ENCODE measurements at places on chromosomes 3 and 15.

- DNase-seq: no peak
These were observed 141.7 kb downstream of the NR1D2 start for GRCh38 chr3:24086617-24087404.

DNA sequence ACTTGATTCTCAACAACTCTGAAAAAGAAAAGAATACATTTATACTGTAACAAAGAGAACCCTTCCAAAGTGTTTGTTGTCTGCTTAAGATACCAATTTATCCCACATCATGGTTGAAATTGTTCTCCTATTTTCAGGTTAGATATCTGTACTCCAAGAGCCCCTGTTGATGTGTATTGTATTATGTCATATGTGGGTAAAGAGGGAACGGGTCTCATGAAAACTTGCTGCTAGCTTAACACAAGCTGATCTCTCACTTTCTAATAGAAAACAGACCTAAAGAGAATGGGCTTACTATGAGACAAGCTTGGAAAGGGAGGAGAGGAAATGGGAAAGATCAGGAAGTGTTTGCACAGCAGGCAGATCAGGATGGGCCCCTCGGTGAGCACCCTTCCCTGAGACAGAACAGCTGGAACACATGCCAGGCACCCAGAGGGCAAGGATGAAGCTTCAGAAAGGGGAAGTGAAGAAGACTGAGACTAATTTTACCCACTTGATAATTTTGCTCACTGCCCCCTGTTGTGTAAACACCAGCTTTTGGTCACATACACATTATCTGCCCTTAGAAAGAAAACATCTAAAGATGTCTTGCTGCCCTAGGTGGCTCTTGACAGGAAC lies 747.9 kb upstream of the CCDC54 start:
- DNase-seq: no peak

- DNase-seq: no peak
These were observed 7.5 kb downstream of the PSTPIP1 start for GRCh38 chr15:77002436-77002835.

DNA sequence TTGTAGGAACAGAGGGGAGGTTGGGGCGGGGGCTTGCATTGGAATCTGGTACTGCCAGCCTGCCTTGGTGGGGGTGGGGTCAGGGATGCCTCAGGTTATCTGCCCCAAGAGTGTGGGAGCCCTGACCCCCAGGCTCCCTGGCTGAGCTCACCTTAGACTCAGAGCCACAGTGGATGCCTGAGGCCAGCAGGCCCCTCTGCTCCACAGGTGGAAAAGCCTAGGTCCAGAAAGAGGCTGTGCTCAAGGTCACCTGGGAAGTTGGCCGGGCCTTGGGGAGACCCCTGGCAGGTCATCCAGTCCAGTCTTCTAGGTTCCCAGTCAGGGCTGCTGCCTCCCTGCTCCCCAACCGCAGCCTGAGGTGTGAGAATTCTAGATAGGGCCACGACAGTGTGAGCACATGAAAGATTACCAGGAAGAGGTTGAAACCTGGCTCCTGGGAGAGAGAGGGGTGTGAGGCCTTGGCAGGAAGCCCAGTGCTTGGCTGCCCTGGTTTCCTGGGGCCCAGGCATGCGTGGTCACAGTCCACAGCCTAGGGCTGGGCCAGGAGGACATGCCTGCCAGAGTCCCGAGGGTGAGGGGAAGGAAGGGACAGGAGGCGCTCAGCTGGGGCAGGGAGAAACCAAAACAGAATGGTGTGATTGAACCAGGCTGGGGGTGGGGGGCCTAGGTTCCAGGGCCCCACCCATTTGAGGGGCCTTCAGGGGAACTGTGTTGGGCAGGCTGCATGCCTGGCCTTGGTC lies 4.9 kb downstream of the HDAC11 start:
- DNase-seq: no peak

- DNase-seq: no peak
These were observed 21.9 kb downstream of the TSC22D2 start for GRCh38 chr3:150429767-150430671.

GRCh38 chr3:106819440-106819839 lies 557.8 kb upstream of the CCDC54 start:
- no peak for DNase-seq

DNA sequence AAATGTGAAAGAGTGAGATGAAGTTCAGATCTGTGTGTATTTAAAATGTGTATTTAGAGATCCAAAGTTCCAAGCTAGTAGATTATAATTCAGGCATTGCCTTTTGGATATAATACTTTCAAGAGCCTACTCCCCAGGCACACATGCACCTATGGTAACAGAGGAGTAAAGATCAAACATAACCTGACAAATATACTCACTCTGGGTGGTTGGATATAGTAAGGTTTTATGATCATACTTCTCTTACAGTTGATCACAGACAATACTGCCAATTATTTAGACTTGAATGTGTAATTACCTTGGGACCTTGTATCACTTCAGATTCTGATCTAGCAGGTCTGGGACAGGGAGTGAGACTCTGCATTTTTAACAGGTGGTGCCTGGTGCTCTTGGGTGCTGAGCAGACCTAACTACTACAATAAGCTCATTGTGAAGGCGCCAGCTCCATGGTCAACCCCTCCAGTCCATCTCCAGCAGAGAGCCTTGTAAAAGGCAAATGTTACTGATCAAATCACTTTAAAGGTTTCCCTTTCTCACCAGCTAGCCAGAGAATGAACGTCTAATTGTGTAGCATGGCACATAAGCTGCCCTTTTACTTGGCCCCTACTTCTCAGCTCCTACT lies 55.5 kb downstream of the NBEAL2 start:
- DNase-seq: no peak

DNA sequence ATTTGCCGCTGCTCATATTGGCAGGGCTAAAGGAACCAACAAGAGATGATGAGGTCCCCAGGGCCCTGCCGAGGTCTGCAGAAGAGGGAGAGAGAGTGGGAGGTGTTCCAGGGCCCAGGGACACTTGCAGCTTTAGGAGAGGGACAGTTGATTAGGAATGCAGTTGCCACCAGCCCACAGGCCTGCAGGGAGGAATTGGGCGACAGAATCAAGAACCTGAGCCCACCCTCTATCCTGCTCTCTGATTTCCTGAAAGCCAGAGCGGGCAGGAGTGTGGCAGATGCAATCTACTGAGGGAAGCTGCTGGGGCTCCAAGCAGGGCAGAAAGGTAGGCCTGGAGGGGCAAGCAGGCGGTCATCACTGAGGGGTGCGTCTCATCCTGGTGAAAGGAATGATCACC lies 12.1 kb upstream of the PRR23E start:
- DNase-seq: no peak

- peak; percentile 66 for DNase-seq
These were observed 643 bp downstream of the ABCC5 start for GRCh38 chr3:184016811-184017671.

DNA sequence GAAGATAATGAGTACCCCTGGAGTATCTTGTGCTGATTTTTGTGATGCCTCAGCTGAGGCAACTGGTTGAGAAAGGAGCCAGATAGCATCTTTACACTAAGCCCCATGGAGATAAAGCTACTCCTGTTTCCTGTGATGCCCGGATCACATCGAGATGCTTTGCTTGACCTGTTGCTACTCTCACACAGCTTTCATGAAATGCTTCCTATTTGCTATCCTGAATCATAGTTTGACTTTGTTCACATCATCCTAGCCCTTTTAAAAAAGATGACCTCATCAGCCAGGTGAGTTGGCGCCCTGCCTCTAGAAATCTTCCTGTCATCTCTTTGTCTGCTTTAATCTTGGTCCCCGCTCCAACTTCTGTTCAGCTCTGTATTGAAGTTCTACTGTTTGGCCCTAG lies 409.6 kb upstream of the TBL1XR1 start:
- no peak for DNase-seq

DNA sequence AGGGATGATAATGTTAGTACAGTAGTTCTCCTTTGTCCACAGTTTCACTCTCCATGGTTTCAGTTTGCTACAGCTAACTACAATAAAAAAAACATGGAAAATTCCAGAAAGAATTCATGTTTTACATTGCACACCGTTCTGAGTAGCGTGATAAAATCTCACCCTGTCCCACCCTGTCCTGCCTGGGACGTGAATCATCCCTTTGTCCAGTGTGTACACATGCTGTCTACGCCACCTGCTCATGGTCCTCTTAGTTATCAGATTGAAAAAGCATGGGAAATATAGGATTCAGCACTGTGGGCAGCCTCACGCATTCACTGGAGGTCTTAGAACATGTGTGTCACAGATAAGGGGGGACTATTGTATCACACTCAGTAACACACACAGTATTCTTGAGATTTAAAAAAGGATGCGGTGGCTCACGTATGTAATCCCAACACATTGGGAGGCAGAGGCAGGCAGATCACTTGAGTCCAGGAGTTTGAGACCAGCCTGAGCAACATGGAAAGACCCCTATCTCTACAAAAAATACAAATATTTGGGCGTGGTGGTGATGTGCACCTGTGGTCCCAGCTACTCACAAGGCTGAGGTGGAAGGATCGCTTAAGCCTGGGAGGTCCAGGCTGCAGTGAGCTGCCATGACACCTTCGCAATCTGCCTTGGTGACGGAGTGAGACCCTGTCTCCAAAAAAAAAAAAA lies 8.7 kb upstream of the FLNB start:
- no peak for DNase-seq

DNA sequence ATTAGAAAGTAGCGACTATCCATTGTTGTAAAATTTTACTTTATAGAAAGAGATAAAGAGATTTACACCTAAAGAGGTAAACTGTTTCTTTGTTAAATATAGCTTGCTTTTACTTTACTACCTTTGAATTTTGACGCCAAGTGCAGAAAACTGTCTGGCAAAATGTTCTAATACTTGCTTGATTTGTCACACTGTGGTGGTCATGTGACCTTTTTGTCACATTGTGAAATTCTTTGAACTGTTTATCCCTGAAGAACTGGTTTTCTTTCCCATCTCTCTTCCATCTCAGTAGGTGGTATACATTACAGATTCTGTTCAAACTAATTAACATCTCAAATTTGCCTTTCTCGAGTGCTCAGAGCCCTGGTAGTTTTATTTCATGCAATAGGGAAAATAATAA lies 327.4 kb downstream of the NAALADL2 start:
- DNase-seq: no peak

- no peak for DNase-seq
These were observed 219.3 kb upstream of the KBTBD8 start for GRCh38 chr3:66778777-66779176.

DNA sequence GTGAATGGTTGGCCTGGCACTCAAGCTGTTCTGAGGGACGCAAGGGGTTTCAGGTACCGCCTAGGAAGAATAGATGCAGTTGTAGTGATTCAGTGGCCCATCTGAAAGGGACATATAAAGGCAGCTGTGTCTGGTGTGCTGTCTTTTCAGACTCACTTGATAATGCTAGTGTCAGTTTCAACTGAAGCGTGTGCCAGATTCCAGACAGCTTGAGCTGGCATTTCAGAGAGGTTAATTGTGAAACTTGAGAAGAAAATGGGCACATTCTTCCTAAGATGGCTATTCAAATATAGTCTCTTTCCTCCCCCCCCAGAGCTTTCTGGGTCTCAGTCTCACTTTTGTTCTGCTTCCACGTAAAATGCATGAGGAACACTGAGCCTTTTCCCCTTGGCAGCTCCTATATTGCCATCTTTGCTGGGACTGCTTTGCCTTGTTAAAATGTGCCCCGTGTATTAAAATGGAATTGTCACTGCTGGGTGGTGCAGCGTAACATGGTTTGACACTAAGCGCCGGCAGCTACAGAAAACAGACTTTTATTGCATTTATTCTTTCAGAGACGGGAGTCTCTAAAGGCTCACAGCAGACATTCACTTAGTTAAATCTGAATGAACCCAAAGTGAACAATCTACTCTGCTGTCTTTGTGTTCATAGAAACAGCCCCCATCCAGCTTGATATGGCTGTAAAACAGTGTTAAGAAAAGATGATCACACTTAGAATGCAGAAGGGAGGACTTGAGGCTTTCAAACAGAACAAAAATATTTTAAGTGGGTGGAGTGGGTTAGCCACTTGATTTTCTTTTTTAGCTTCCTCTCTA lies 478.7 kb downstream of the RBMS3 start:
- DNase-seq: no peak

DNA sequence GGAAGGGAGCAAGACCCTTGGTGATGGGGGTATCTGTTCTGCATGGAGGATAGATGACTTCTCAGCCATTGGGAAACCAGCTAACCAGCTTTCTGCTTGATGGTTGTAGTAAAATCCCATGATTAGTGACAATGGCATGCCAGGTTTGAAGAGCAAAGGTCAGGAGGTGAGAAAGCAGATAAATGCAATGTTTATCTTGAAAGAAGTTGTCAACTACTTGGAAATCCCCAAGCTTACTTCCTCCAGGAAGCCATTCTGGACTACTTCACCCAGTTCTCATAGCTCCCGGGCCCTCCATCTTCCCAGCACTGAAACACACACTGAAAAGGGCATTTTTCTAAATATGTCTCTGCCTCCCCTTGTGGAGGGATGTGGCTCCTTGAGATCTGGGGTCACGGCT lies 51.3 kb downstream of the SMAD3 start:
- DNase-seq: no peak

DNA sequence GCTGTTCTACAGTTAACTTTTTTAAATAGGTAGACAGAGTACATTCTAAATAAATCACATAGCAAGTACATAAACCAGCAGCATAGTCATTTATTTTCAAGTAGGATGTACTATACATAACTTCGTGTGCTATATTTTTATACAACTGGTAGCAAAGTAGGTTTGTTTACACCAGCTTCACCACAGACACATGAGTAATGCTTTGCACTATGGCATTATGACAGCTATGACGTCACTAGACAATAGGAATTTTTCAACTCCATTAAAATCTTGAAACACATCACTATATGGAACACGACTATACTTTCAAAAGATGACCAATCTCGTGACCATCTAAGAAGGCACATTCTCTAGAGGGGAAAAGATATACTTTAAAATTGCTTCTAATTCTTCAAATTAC lies 3.5 kb downstream of the TEX55 start:
- no peak for DNase-seq

DNA sequence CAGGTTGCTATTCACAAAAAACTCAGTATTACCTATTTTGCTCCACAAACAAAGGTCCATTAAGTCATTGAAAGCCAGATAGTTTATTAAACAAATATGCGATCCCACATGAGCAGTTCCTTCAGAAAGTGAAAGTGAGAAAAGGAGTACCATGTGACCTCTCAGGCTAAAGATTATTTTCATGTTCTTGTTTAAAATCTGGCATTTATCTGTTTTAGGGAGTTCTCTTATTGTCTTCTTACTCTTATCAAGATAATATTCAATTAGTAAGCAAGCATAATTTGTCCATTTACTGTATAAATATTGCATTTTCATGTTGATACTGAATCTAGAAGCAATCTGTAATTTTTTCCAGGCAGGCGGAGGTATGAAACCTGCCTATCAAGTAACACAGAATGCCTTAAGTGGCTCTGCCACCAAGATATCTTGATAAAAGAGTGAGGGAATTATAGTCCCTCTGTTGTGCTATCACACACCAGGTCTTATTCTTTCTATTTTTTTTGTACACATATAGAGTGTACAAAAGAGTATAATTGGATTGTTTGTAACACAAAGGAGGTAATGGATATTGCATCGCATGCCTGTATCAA lies 20.1 kb upstream of the PLSCR5 start:
- DNase-seq: no peak

Measured in occipital lobe (tissue), 3 donors.